ENCODE measurements at places on chromosomes 1 and 21. TPM values are rescaled to one million over a fixed set of nuclear protein-coding genes. Genes with fewer than 3 reads are reported as not detected.

Gene TCHH
- total RNA-seq, result 0.12 TPM

DNA sequence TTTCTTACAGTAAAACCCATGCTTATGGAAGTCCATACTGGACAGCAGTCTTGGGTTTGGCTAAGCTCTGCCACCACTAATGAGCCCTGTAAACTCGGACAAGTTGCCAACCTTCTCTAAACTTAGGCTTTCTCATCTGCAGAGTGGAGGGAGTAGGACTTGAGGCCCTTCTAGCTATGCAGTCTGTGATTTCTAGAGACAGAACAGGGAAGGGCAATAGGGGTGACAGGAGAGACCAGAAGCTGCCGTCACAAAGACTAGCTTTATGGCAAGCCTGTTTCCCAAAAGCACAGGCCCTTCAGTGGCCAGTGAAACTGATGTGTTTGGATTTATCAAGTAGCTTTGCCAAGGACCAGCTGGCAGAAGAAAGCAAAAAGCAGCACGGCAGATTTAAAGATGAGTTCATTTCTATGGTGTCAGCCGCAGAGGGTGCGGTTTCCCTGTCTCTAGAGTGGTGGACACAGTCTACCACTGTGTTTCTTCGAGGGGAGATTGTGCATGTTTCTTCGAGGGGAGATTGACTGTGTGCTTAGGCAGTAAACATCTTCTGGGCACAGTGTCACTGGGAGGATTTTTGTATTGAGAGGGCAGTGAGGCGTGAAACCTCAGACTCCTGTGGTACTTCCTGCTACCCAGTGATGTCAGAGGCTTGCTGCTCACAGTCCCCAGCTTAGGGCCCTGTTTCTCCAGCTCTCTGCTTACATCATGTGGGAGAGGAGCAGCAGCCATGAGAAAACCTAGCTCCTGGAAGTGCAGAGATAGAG is 119.0 kb downstream of the ROR1 start:
- DNase-seq, result no peak

DNA sequence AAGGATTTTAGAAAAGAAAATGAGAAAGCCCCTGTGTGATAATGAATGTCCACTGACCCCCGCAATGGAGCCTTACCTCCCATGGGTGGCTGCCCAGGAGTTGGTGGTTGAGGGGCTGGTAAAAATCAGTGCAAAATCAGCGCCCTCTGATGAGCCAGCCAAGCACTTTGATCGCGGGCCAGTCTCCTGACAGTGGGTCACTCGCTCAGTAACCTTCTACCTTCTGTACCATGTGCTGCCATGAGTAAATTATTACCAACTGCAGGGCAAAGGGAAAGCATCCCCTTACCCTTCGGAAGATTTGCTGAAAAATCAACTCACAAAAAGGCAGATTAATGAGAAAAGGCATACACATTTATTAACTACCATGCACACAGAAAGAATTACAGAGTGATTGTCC is 58.8 kb downstream of the KCNK1 start:
- no peak for DNase-seq

- DNase-seq, result no peak
These were observed 47.2 kb upstream of the SYT14 start for GRCh38 chr1:209890641-209891330.

Measured in ovary (tissue), 10 donors.